ENCODE measurements at places on chromosomes 7 and 10.

- DNase-seq = no peak
Observed at GRCh38 chr10:60496181-60496580, 106.5 kb upstream of the ANK3 start.

- DNase-seq = no peak
Observed at GRCh38 chr7:69256634-69257081, 341.6 kb upstream of the AUTS2 start.

DNA sequence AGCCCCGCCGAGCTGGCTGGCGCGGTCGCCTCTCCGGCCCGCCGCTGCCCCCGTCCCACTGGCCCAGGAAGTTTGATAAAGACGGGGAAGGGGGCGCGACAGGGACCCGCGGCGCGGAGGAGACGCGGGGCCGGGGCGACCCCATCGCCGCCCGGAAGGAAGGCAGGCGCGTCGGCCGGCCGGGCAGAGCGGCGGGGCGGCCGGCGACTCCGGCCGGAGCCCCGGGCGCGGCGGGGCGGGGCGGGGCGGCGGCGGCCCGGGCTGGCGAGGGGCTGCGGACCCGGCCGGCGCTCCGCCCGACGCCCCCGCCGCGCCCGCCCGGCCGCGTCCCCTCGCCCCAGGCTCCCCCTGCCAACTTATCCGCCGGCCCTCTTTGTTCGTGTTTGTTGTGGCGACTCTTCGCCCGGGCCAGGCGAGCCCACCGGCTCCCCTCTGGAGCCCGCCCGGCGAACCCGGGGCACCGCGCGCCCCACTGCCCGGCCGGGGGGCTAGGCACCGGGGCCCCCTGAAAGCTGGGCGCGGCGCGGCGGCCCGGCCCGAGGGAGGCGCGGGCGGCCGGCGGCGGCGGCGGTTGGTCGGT, 571 bp downstream of the KDM7A start:
- DNase-seq = peak; percentile 28

GRCh38 chr7:123191132-123191531, 8.6 kb downstream of the SLC13A1 start:
- no peak for DNase-seq

DNA sequence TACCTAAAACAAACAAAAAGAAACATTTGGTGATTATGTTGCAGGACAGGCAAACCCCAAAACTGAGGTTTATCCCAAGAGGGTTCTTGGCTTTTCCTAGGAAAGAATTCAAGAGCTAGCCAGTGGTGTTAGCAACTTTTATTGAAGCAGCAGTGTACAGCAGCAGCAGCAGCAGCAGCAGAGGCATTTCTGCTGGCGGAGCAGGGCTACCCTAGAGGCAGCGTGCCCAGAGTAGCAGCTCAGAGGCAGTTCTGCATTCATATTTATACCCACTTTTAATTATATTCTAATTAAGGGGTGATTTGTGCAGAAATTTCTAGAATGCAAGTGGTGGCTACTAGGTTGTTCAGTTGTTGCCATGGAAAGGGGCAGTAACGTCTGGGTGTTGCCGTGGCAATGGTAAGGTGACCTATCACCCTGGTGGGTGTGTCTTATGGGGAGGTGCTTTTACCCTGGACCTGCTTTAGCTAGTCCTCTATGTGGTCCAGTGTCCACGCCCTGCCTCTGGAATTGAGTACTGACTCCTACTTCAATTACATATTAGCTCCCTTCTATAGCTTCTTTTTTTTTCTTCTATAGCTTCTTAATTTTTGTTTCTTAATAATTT, 53.9 kb downstream of the VCL start:
- DNase-seq = no peak

- no peak for DNase-seq
Observed at GRCh38 chr10:95048206-95048605, 21.1 kb downstream of the CYP2C8 start.

DNA sequence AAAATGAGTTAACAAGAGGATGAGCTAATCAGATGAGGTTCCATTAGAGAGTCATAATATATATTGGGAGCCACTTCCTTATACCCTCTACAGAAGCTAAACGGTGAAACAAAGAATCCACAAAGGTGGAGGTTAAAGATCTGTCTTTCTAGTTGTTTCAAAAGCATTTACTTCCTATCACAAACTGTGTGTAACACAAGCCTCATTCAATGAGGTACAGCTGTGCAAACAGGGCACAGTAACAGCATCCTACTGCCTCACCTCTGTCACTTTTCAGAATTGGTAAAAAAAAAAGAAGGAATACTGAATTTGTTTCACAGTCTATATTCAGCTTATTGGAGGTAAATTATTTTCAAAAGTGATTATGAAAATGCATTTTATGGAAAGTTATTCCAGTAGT, 128.7 kb downstream of the AGMO start:
- no peak for DNase-seq

DNA sequence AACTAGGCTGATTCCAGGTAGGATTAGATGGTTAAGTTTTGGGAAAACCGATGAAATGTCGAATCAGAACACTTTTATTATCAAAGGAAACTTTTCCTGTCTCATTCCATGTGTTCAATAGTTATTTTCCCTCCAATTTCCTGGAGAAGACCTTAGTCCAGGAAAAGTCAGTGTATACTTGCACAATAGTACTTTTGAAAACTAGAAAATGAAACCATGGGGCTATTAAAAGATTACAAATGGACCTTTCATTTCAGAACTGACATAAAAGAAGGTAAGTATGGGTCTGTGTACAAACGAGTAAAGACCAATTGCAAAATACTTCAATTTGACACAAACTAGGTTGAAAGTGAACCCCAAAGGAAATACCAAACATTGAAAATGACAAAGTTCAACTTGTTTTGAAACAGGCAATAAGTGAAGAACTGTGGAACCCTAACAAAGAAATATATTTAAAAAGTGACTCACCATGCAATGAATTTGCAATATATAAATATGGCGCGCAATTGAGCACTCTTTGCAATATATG, 2.1 kb downstream of the AVPI1 start:
- no peak for DNase-seq

GRCh38 chr10:68560186-68560942, at the start of gene TET1:
Gene TET1, plus strand, starts transcription at chr10:68560337. Its CDS starts 12,002 bp downstream, at chr10:68572339.
- peak; percentile 22 for DNase-seq

- no peak for DNase-seq
Observed at GRCh38 chr7:121676168-121676567, 196.8 kb upstream of the PTPRZ1 start.

DNA sequence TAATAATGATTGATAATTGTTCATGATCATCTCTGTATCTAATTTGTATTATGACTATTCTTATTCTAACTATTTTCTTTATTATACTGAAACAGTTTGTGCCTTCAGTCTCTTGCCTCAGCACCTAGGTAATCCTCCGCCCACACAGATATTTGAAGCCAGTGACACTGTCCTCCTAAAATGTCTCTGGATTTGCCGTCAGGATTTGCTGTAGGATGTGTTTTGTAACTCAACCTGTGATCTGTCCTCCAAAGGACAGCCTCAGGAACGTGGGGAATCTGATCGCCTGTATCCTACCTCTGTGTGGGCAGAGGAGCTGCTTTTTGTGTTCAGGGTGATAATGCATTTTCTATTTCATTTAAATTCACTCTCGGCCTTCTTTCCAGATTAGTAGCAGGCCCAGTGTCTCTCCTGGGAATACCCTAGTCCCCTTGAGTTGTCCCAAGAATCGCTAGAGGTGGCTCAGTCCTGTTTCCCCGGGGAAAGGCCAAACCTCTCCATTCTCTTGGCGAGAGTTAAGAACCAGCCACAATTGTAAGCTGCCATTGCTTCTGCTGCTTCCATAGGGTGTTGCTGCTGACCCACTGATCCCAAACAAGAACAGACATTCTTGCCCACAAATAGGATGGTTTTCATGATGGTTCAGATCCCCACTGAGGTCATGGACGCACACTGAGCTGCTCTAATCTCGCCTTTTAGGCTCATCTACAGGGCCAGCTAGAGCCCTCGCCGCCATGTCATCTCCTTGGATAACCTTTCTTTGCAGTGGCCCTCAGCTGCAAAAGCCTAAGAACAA, 136.2 kb upstream of the KCNMA1 start:
- DNase-seq = no peak

- DNase-seq = peak; percentile 72
Observed at GRCh38 chr7:79453558-79454360, at the start of gene MAGI2. Gene MAGI2, minus strand, starts transcription at chr7:79453667. Its CDS starts 347 bp downstream, at chr7:79453320.

GRCh38 chr10:64115471-64115870, 594.3 kb downstream of the REEP3 start:
- no peak for DNase-seq

GRCh38 chr10:112584276-112584675, 137.3 kb downstream of the VTI1A start:
- no peak for DNase-seq

- DNase-seq = peak; percentile 92
Observed at GRCh38 chr7:121440857-121441503, 44.9 kb upstream of the FAM3C start.

DNA sequence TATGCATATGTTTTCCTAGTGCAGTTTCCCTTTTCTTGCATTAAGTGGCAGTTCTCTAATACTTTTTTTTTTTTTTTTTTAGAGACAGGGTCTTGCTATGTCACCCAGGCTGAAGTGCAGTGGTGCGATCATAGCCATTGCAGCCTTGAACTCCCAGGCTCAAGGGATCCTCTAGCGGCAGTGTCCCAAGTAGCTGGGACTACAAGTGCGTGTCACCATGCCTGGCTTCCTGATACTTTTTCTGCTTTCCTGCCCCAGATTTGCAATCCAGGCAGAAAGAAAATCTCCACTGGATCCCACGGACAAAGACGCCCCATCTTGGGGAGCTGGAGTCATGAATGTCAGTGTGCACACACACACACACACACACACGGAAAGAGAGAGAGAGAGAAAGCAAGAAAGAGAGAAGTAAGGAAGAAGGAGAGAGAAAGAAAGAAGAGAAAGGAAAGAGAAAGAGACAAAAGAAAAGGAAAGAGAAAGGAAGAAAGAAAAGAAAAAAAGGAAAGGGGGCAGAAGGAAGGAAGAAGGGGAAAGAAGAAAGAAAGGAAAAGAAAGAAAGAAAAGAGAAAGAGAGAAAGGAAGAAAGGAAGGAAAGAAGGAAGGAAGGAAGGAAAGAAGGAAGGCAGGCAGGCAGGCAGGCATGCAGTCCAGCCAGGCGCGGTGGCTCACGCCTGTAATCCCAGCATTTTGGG, 37.5 kb upstream of the OCM2 start:
- no peak for DNase-seq

GRCh38 chr7:42156967-42157721, 79.9 kb downstream of the GLI3 start:
- DNase-seq = no peak

GRCh38 chr7:28759475-28759971, 198.6 kb downstream of the TRIL start:
- peak; percentile 81 for DNase-seq

DNA sequence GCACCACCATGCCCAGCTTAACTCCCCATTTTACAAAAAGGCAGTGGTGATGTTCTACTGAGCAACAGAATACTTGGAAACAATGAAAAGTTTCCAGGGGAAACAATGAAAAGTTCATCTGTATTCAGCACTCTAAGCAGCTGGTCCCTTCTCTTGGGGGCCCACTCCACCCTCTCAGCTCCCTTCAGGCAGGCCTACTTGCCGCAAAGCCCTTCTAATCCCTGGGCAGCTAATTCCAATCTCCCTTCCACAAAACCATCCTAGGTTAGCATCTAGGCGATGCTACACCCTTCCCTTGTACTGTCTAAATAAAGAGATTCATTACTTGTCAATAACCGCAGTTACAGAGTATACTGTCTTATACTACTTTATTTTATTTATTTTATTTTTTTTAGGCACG, 79.1 kb downstream of the SPDYE5 start:
- no peak for DNase-seq

DNA sequence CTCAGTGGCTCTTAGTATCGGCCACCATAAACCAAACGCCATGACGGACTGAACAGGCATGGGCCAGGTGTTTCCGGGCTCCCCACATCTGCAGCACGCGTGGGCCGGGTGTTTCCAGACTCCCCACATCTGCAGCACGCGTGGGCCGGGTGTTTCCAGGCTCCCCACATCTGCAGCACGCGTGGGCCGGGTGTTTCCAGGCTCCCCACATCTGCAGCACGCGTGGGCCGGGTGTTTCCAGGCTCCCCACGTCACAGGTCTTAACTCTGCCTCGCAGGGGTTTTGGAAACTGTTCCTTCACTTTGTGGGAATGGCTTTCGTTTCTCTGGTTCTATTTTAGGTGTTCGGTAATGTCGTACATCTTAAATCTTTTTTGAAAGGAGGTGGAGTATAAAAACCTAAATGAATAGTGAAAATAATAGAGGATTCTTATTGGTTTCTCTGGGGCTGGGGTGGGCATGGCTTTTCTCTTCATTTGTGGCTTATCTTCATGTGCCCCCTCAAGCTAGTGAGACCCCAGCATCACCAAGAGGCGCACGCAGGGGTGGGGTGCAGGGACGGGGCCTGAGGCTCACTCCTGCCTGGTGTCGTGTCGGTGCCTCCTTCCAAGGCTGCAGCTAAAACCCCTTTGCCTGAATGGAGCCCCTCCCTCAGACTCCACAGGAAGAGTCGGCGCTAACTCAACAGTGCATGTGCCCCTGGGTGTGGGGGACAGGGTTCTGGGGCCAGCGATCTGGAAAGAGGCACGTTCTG, 126.3 kb downstream of the WDR37 start:
- no peak for DNase-seq

GRCh38 chr7:158821171-158822031, 7.9 kb downstream of the ESYT2 start:
- DNase-seq = peak; percentile 90

DNA sequence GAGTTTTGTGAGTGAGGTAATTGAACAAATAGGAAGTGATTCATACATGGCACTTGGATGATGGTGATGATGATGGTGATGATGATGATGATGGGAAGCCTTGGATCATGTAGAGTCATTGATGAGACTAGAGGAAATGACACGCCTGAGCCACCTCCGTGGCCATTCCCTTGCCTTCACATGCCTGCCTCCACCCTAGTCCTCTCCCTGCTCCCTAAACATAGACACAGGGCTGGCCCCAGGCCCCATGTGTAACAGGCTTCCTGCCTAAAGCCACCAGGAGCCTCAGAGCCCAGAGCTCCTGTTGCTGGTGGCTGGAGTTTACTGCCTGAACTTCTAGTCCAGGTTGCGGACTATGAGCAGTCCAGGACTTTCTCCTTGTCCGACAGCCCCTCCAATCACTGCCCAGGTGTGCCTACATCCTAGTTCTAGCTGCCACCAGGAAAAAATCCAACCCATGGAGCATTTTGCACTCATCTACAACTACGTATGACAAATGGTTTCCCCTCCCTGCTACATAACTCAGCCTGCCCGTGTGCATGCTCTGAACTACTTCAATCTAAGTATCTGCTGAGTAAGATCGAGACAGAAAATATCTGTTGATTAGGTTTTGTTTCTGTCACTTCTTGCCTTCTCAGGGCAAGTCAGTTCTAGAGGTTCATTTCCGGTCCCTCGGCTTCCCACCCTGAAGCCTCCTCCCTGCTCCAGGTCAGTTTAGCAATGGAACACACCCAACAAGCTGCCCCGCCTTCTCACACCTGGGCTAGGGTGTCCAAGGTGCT, 35.5 kb upstream of the KDM7A start:
- peak; percentile 17 for DNase-seq

DNA sequence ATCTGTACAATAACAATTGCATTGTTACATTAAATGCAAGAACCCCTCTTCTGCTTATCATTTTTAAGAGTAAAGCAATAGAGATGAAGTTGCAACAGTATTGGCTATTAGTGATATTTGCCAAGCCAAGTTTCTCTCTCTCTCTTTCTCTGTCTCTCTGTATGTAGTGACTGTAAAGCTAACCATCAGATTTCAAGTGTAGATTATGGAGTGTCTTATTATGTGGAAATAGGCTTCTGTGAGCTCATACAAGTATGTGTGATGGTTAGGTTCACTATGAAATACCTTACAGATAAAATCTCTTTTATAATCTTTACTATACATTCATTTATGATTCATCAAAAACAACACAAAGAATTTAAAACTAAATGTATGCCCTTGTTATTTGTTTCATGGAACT, 28.6 kb upstream of the NRP1 start:
- no peak for DNase-seq

- no peak for DNase-seq
Observed at GRCh38 chr7:143948733-143949132, 5.9 kb upstream of the OR2F1 start.
